Mesothelial cell of epicardium (in vitro differentiated cells): ENCODE measurements at places on chromosomes 4 and X. TPM values are rescaled to one million over a fixed set of nuclear protein-coding genes. Genes with fewer than 3 reads are reported as not detected.

GRCh38 chrX:107567370-107567769, 60.9 kb upstream of the PRPS1 start:
- no peak for DNase-seq

GRCh38 chr4:145618210-145618931, 814 bp upstream of the MMAA start:
- no peak for DNase-seq

DNA sequence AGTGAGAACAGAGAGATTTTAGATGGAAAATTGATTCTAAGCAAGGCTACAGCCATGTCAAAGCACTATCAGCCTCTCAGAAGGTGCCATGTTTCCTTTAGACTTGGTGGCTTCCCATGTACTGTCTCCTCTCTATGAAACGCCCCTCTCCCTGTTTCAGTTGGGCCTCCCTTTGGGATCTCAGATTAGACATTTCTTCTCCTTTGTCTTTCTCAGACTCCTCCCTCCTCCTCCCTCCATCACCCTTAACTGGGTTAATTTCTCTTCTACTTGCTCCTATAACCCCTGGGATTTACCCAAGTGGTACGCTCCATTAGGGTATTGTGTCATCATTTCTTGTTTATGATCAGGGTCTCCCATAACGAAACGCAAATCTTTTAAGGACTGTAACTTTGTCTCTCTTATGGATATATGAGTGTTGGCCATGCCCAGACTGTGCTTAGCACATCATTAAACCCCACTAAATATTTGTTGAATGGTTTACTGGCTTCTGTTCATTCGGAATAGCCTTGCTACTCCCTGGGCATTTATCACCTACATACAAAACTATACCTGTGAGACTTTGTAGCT, 106.8 kb downstream of the FAM9B start:
- DNase-seq, result no peak

DNA sequence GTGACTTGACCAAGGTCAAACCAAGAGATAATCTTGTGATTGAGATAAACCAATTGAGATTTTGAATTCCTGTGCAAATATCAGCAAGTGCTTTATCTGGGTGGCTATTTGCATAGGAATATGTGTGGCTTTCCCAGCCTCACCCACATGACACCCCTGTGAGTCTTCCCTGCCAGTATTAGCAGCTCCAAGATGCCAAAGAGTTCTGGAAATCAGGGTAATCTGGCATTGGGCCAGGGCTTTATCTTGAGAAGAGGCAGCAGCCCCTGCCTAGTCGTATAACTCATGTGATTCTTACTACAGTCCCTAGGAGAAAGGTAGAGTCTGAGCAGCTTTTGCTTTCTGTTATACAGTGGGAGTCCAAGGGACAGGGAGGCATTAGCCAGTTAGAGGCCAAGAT, 87.7 kb downstream of the RLIM start:
- no peak for DNase-seq

GRCh38 chr4:127284236-127284635, 348.5 kb upstream of the INTU start:
- no peak for DNase-seq

DNA sequence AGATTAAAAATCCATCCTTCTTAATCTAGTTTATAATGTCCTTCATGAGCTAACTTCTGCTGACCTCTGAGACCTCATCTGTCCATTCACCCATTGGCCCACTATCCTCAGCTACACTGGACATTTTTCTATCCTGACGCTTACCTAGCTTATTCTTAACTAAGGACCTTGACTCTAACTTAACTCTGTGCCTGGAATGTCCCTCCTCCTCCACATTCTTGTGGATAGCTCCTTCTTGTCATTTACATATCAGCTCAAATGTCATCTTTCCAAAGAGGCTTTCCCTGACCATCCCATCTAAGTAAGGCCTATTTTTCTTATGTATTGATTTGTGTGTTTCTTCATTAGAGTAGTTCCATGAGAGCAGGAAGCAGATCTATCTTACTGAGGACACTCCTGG, 54.7 kb downstream of the ATXN3L start:
- DNase-seq, result no peak

DNA sequence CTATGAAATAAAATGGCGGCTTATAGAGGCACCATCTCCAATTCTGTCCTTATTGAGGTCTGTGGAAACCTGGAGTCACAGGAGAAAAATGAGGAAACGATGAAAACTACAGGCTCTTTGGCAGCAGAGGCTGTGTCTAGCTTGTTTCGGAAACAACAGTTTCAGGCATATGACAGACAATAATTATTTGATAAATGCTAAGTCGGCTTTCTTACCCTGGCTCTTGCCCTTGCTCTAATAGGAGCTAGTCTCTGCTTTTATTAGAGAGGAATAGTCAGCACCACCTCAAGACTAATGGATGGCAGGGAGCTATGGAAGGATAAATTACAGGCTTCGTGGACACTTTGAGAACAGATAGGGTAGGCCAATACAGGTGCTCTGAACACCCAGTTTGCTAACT, 24.3 kb downstream of the HADH start:
- DNase-seq, result no peak

DNA sequence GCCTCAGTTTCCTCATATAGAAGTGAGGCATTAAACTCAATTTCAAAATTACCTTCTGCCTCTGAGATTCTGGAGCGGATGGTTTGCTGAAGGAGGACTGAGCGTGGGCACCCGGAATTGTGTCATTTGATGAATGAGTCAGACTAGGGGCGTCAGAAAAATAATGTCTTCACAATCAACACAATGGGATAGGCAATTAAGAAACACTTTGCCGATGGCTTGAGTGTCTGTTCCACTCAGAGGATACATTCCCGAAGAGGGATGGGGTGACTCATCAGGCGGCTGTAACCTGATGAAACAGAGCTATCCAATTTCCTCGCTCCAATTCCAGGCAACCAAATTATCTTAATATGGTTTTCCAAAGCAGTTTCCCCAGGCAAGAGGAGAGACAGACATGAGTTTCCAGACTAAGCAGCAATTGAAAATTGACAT, 1.2 kb upstream of the CHRNA9 start:
- DNase-seq, result no peak

DNA sequence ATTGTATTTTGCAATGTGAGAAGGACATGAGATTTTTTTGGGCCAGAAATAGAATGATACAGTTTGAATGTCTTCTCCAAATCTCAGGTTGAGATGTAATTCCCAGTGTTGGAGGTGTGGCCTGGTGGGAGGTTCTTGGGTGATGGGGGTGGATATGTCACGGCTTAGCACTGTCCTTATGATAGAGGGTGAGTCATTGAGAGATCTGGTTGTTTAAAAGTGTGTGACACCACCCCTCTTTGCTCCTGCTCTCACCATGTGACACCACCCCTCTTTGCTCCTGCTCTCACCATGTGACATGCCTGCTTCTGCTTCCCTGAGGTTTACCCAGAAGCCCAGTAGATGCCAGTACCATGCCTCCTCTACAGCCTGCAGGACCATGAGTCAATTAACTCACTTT, 1226.9 kb downstream of the PCDH7 start:
- DNase-seq, result no peak

GRCh38 chrX:103792916-103793544, 16.4 kb downstream of the PLP1 start:
- no peak for DNase-seq

- no peak for DNase-seq
Observed at GRCh38 chr4:56235011-56235410, 152.3 kb downstream of the AASDH start.

- no peak for DNase-seq
Observed at GRCh38 chr4:17580969-17581368, 4.0 kb downstream of the LAP3 start.

DNA sequence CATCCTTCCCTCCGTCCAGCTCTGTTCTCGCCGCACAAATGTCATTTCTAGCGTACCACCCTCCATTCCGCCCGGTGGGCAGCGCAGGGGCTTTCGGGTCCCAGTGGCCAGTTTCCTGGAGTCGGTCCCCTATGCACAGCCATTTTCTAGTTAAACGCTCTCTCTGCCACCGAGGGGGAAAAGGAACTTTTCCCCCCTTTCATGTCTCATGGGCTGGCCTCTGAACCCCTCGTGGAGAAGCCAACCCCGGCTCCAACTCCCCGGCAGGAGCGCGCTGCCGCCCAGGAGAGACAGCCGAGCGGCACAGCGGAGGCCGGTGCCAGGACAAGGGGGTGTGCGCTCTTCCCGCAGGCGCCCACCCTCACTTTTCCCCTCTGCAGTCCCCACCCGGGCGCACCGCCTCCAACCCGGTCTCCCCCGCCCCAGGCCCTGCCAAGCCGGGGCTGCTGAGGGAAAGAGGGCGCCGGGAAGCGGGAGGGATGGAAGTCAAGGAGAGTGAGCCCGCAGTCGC, 662 bp downstream of the APBB2 start:
- no peak for DNase-seq

- no peak for DNase-seq
Observed at GRCh38 chrX:135556055-135556454, 35.6 kb downstream of the INTS6L start.

GRCh38 chr4:108683479-108683878, 33.1 kb downstream of the OSTC start:
- DNase-seq, result no peak

DNA sequence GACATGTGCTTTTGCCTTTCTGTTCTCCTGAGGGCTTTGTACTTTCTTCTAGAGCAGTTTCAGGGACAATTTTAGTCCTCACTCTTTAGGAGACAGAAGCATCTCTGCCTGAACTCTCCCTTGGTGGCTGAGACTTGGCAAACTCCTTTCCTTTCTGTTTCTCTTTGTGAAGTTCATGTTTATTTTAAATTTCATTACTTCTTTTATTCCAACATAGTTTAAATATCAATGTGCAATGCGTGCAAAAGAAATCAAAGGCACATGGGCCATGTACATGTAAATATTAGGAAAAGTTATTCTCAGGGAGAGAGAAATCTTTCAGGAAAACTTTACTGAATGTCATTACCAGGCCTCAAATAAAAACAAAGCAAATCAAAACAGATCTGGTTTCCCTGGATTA, 177.6 kb downstream of the RNF150 start:
- no peak for DNase-seq

GRCh38 chr4:64889906-64890610, 480.8 kb upstream of the TECRL start:
- no peak for DNase-seq

DNA sequence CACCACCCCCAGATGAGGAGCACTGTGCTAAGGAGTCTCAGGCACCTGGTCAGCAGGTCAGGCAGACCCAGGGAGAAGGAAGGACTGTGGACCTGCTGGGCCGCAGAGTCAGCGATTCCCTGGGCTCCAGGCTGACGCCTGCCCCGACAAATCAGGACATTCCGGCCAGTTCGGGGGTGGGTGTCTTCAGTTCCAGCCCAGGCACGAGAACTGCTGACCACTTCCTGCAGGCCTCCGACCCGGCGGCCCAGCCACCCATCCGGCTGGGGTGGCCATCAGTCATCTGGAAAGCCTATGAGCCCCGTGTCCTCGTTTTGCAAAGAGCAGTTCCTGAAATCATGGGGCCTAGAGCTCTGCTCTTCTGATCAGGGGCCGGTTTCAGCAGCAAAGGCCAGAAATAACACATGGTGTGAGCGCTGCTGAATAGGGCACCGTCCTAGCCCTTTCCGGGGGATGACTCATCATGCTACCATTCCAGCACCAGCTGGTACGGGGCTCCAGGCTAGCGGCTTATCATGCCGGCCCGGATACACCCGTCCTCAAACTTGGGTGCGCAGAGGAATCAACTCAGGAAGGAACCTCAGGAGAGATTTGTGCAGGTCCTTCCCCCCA, 7.8 kb upstream of the SH3TC1 start:
- DNase-seq, result no peak

- no peak for DNase-seq
Observed at GRCh38 chr4:4901877-4902276, 42.4 kb downstream of the MSX1 start.

- DNase-seq, result no peak
Observed at GRCh38 chrX:68343551-68343950, 89.7 kb downstream of the OPHN1 start.

GRCh38 chr4:78634011-78634664, 82.6 kb downstream of the ANXA3 start:
- no peak for DNase-seq

GRCh38 chrX:19659929-19660328, 144.6 kb upstream of the MAP3K15 start:
- no peak for DNase-seq

- no peak for DNase-seq
Observed at GRCh38 chr4:87843936-87844335, 11.2 kb downstream of the MEPE start.

GRCh38 chrX:109774706-109775105, 41.6 kb upstream of the ACSL4 start:
- DNase-seq, result no peak

GRCh38 chrX:80984118-80984517, 174.4 kb upstream of the BRWD3 start:
- no peak for DNase-seq

- no peak for DNase-seq
Observed at GRCh38 chrX:107355533-107355932, 93.9 kb upstream of the FRMPD3 start.

GRCh38 chr4:139453041-139453370, 915 bp upstream of the RAB33B start:
- no peak for DNase-seq

- DNase-seq, result no peak
Observed at GRCh38 chrX:85903692-85904471, 143.5 kb downstream of the CHM start.

DNA sequence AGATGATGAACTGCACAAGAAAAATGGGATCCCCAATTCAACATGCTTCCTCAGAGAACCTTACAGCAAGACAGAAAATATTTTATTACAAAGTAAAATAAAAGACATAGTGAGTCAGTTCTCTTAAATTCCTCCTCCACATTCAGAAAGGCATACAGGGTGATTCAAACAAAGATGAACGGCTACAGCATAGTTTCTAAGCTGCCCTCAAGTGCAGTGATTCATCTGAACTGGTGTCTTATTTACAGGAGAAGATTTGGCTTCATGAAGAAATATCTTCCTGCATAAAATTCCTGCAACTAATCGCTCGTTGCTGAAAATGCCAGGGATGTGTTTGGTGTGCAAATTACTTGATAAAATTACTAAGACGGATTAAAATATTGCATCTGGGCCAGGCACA, 103.6 kb downstream of the PRKX start:
- DNase-seq, result no peak

GRCh38 chrX:38214551-38215531, 5.8 kb downstream of the SRPX start:
- DNase-seq, result no peak

DNA sequence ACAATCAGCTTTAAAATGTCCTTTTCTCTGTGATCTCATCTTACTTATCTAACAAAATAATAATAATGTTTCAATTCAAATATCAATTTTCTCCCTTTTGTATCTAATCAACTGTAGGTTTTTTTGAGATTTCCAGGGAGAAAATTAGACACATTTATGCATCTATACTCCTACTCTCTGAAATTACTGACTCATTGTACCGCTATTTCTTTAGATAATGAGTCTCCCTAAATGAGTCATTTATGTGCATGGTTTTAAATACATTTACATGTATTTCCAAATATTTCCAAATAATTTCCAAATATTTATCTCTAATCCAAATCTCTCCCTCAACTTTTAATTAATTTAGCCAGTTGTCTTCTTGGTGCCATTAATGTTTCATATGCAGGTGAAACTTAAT, 621.0 kb downstream of the TECRL start:
- DNase-seq, result no peak

The CDX4 gene
- total RNA-seq, result not detected in 3 replicates

The PNMA6F gene
- not detected in 3 replicates for total RNA-seq

The GRIA2 gene
- 4.4 to 6.2 TPM (median 4.5 TPM) in 3 replicates for total RNA-seq

The AGTR2 gene
- 6.0 to 8.0 TPM (median 6.1 TPM) in 3 replicates for total RNA-seq

The SMIM10 gene
- total RNA-seq, result 3.0 to 4.0 TPM (median 3.7 TPM) in 3 replicates

The TDO2 gene
- 5.8 to 6.8 TPM (median 6.7 TPM) in 3 replicates for total RNA-seq

The NSUN7 gene
- 21.8 to 24.4 TPM (median 22.4 TPM) in 3 replicates for total RNA-seq

The MTNR1A gene
- total RNA-seq, result 0.40 to 0.80 TPM (median 0.75 TPM) in 3 replicates

The ZRSR2 gene
- 20.4 to 22.4 TPM (median 21.5 TPM) in 3 replicates for total RNA-seq

The STK32B gene
- total RNA-seq, result 0.69 to 0.96 TPM (median 0.81 TPM) in 3 replicates

The EREG gene
- total RNA-seq, result 0.04 to 0.22 TPM in 2 of 3 replicates, not detected in the other

The PAGE2 gene
- total RNA-seq, result not detected in 3 replicates

The FATE1 gene
- not detected in 3 replicates for total RNA-seq

The RASL11B gene
- total RNA-seq, result 22.7 to 26.1 TPM (median 24.7 TPM) in 3 replicates
